ENCODE measurements at places on chromosomes 16 and 17.

DNA sequence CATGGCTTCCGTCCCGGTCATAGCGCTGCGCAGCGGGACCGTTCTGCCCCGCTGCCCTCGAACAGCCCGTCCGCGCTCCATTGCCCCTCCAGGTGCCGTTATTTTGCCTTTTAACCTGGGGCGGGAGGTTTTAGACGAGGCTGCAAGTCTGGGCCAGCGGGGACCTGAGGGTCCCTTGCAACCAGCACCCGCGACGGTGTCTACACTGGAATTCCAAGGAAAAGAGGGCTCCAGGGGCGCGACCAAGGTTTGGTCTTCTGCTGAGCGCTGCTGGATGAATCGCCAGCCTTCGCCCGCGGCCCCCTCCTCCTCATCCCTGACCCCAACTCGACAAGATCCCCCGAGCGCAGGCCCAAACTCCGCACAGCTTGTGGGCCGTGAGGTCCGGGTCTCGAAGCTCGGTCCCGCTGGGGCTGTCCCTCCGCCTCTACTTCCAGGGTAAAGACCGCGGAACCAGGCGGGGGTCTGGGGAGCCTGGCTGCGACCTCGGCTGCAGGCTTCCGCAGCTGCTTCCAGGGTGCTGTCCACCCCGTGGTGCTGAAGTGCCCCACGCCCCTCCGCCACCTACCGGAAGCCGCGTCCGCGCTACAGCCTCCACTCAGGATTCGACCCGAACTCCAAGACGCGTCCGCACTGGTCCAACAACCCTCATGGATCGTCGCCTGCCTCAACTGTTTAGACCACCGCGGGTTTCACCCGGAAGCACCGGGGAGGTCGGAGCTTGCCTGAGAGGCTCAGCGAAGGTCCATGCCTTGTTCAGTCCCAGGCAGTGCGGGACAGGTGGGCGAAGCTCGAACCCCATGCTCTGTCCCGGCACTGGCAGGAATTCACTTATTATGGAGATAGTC, 10.1 kb upstream of the CA4 start:
- DNase-seq = peak; percentile 43
- H3K27ac ChIP-seq = no peak overlapping the region
- peaks cover 18% of the 10 kb centered on the region for H3K4me1 ChIP-seq
- H3K4me3 ChIP-seq = no peak overlapping the region
- peaks cover 40% of the 10 kb centered on the region for H3K27me3 ChIP-seq
- no peaks in the 10 kb centered on the region for H3K36me3 ChIP-seq

DNA sequence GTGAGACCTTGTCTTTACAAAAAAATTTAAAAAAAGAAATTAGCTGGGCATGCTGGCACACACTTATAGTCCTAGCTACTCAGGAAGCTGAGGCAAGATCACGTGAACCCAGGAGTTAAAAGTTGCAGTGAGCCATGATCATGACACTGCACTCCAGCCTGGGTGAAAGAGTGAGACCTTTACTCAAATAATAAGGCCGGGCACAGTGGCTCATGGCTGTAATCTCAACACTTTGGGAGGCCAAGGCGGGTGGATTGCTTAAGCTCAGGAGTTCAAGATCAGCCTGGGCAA, 11.5 kb upstream of the RIPOR1 start:
- no peak overlapping the region for H3K27ac ChIP-seq
- H3K4me3 ChIP-seq = no peak overlapping the region
- no peak for DNase-seq
- no peaks in the 10 kb centered on the region for H3K27me3 ChIP-seq
- no peaks in the 10 kb centered on the region for H3K36me3 ChIP-seq

DNA sequence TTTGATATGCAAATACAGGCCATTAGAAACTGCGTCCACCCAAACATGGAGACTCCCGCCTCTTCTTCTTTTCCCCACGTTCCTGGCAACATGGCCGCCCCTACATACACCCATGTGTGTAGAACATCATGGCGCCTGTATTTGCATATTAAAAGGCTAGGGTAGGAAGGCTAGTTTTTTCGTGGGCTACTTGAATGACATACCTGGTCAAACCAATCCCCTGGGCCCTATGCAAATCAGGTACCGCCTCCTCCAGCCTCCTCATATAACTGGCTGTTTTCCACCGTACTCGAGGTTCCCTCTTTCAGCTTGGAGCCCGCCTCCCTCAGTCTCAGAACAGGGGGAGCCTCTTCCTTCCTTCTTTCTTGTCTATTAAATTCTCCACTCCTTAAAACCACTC, 840 bp upstream of the CD300LB start:
- no peaks in the 10 kb centered on the region for H3K36me3 ChIP-seq
- H3K4me1 ChIP-seq = no peaks in the 10 kb centered on the region
- no peak for DNase-seq
- no peak overlapping the region for H3K27ac ChIP-seq

GRCh38 chr17:32747856-32748255, 129.1 kb downstream of the MYO1D start:
- H3K4me1 ChIP-seq = no peaks in the 10 kb centered on the region
- H3K36me3 ChIP-seq = no peaks in the 10 kb centered on the region
- no peak overlapping the region for H3K4me3 ChIP-seq
- no peaks in the 10 kb centered on the region for H3K27me3 ChIP-seq
- H3K27ac ChIP-seq = no peak overlapping the region

GRCh38 chr17:4387137-4387536, 20.7 kb upstream of the UBE2G1 start:
- DNase-seq = no peak
- no peak overlapping the region for H3K27ac ChIP-seq
- H3K4me3 ChIP-seq = no peak overlapping the region
- no peaks in the 10 kb centered on the region for H3K27me3 ChIP-seq
- no peaks in the 10 kb centered on the region for H3K4me1 ChIP-seq

- no peaks in the 10 kb centered on the region for H3K36me3 ChIP-seq
- H3K27me3 ChIP-seq = no peaks in the 10 kb centered on the region
- no peak overlapping the region for H3K4me3 ChIP-seq
- DNase-seq = no peak
- H3K27ac ChIP-seq = no peak overlapping the region
Measured at GRCh38 chr17:59287452-59287851, 44.0 kb upstream of the YPEL2 start.

GRCh38 chr16:89549007-89549700, 11.3 kb upstream of the RPL13 start:
- H3K27ac ChIP-seq = peak overlapping the region; percentile 12
- H3K4me1 ChIP-seq = no peaks in the 10 kb centered on the region
- H3K27me3 ChIP-seq = no peaks in the 10 kb centered on the region
- H3K36me3 ChIP-seq = peaks cover 61% of the 10 kb centered on the region
- DNase-seq = no peak

GRCh38 chr16:7271486-7271885, 61.2 kb upstream of the RBFOX1 start:
- H3K4me3 ChIP-seq = no peak overlapping the region
- no peaks in the 10 kb centered on the region for H3K36me3 ChIP-seq
- no peak for DNase-seq
- no peak overlapping the region for H3K27ac ChIP-seq
- no peaks in the 10 kb centered on the region for H3K27me3 ChIP-seq
- no peaks in the 10 kb centered on the region for H3K4me1 ChIP-seq

- no peaks in the 10 kb centered on the region for H3K4me1 ChIP-seq
- H3K4me3 ChIP-seq = no peak overlapping the region
- DNase-seq = no peak
- H3K27me3 ChIP-seq = no peaks in the 10 kb centered on the region
- H3K36me3 ChIP-seq = peaks cover 99% of the 10 kb centered on the region
- H3K27ac ChIP-seq = no peak overlapping the region
Measured at GRCh38 chr17:80347536-80347935, 67.4 kb upstream of the ENDOV start.

GRCh38 chr16:82628088-82628423, 1.3 kb downstream of the CDH13 start:
- H3K36me3 ChIP-seq = no peaks in the 10 kb centered on the region
- H3K27me3 ChIP-seq = peaks cover 18% of the 10 kb centered on the region
- H3K4me1 ChIP-seq = peaks cover 10% of the 10 kb centered on the region
- DNase-seq = no peak
- no peak overlapping the region for H3K4me3 ChIP-seq

- peaks cover 36% of the 10 kb centered on the region for H3K4me1 ChIP-seq
- H3K27ac ChIP-seq = peak overlapping the region; percentile 83
- DNase-seq = no peak
- H3K36me3 ChIP-seq = no peaks in the 10 kb centered on the region
Measured at GRCh38 chr16:27400751-27401620, 988 bp upstream of the IL21R start.

DNA sequence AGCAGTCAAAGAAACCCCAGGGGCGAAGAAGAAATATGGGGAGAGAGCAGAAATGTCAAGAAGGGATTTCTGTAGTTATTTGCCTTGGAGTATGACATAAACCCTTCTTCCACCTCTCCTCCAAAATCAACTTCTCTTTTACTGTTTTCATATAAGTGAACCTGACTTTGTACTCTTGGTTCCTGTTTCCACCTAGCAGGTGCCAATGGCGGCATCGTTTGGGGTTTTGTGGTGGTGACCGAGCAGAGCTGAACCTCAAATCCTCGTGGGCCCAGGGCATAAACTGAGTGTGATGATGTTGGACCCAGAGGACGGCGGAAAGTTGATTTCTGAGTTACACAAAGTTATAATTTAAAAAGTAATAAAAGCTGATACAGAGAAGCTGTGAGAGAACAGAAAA, 39.6 kb upstream of the PSMD7 start:
- no peak overlapping the region for H3K4me3 ChIP-seq
- no peaks in the 10 kb centered on the region for H3K27me3 ChIP-seq
- DNase-seq = no peak
- H3K27ac ChIP-seq = no peak overlapping the region
- H3K4me1 ChIP-seq = no peaks in the 10 kb centered on the region
- H3K36me3 ChIP-seq = no peaks in the 10 kb centered on the region

DNA sequence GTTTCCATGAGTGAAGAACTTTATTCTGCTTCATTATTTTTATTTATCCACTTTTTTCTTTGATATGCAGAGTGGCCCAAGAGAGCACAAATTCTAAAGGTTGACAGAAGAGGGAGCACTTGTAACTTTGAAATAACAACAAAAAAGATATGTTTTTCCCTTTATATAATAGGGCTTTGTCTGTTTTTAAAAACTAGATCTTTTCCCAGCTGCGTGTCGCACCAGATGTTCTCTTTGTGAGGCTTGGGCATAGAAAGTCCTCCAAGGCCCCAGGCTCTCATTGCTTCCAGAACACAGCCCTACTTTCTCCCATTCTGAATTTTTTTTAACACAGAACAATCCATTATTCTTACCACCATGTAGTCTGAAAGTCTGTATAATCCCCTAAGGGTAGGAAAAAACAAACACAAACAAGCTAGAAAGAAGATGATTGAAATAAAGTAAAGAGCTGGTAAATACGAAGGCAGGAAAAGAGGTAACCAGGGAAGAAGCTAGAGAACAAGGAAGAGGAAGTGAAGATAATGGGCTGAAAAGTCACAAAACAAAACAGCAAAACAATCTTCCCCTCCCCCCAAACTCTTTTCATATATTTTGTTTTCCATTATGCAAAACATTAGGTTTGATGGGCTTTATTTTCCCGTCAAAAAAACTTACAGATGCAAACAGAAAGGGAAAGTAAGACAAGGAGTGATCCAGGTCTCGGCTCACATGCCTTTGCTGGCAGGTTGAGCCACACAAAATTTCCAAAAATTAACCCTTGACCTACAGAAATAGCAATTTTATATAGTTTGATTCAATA, 160.4 kb downstream of the ABCA8 start:
- no peaks in the 10 kb centered on the region for H3K36me3 ChIP-seq
- no peak overlapping the region for H3K27ac ChIP-seq
- no peak overlapping the region for H3K4me3 ChIP-seq

GRCh38 chr17:6388416-6388815, 46.5 kb downstream of the AIPL1 start:
- H3K4me3 ChIP-seq = no peak overlapping the region
- DNase-seq = no peak
- H3K27me3 ChIP-seq = no peaks in the 10 kb centered on the region
- no peak overlapping the region for H3K27ac ChIP-seq

- no peaks in the 10 kb centered on the region for H3K27me3 ChIP-seq
- H3K4me3 ChIP-seq = no peak overlapping the region
Measured at GRCh38 chr17:72775919-72776318, 316.6 kb downstream of the SLC39A11 start.

- peak overlapping the region; percentile 6 for H3K27ac ChIP-seq
- no peaks in the 10 kb centered on the region for H3K27me3 ChIP-seq
- H3K36me3 ChIP-seq = peaks cover 86% of the 10 kb centered on the region
Measured at GRCh38 chr16:46962629-46963028, 10.8 kb downstream of the DNAJA2 start.

DNA sequence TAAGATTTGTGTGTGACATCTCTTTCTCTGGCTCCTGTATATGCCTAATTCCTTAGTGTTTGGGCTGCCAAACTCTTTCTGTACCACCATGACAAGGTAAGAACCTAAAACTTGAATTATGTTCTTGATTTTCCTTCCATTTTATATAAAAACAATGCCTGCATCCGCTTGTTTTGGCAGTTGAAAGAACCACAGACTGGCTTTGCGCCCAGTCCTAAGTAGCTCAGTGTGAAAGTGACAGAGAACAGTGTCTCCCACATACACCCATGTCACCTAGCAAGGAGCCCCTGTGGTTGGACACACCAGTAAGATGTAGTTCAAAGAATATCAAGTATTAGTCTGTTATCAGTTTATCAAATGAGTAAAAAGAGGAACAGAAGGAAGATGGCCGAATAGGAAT, 40.7 kb upstream of the SLC6A2 start:
- H3K4me1 ChIP-seq = no peaks in the 10 kb centered on the region
- no peaks in the 10 kb centered on the region for H3K27me3 ChIP-seq
- no peak overlapping the region for H3K27ac ChIP-seq
- no peaks in the 10 kb centered on the region for H3K36me3 ChIP-seq
- DNase-seq = no peak
- no peak overlapping the region for H3K4me3 ChIP-seq

- no peak for DNase-seq
- H3K27me3 ChIP-seq = no peaks in the 10 kb centered on the region
- H3K4me3 ChIP-seq = no peak overlapping the region
- no peak overlapping the region for H3K27ac ChIP-seq
- no peaks in the 10 kb centered on the region for H3K4me1 ChIP-seq
- peaks cover 13% of the 10 kb centered on the region for H3K36me3 ChIP-seq
Measured at GRCh38 chr16:8663192-8664089, 11.0 kb upstream of the ABAT start.

DNA sequence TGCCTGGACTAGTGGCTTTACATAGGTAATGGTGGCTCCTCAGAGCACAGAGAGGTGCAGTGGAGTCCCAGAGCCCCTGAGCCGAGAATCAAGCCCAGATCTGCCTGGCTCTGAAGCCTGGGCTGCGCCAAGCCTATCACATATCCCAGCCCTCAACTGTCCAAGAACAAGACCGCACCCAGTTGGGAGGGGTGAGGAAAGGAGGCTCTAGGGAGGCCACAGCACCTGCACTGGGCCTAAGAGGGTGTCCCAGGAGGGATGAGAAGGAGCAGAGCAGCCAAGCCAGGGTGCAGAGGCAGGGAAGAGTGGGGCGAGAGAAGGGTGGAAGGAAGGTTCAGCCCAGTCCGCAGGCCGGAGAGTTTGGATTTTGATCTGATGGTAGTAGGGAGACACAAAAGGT, 941 bp upstream of the RNF112 start:
- no peaks in the 10 kb centered on the region for H3K4me1 ChIP-seq
- H3K36me3 ChIP-seq = no peaks in the 10 kb centered on the region
- no peaks in the 10 kb centered on the region for H3K27me3 ChIP-seq
- no peak overlapping the region for H3K4me3 ChIP-seq

All from effector memory CD4-positive, alpha-beta T cell (primary cell).